Stimulated activated CD4-positive, alpha-beta T cell treated with anti-CD3 and anti-CD28 coated beads, Interleukin-1b, Interleukin-23, amount 100 ng/mL, for 1 hour (primary cell): ENCODE measurements at places on chromosomes 16 and 17.

- no peak for DNase-seq
Measured at GRCh38 chr16:81445966-81446906, 1.6 kb downstream of the CMIP start.

DNA sequence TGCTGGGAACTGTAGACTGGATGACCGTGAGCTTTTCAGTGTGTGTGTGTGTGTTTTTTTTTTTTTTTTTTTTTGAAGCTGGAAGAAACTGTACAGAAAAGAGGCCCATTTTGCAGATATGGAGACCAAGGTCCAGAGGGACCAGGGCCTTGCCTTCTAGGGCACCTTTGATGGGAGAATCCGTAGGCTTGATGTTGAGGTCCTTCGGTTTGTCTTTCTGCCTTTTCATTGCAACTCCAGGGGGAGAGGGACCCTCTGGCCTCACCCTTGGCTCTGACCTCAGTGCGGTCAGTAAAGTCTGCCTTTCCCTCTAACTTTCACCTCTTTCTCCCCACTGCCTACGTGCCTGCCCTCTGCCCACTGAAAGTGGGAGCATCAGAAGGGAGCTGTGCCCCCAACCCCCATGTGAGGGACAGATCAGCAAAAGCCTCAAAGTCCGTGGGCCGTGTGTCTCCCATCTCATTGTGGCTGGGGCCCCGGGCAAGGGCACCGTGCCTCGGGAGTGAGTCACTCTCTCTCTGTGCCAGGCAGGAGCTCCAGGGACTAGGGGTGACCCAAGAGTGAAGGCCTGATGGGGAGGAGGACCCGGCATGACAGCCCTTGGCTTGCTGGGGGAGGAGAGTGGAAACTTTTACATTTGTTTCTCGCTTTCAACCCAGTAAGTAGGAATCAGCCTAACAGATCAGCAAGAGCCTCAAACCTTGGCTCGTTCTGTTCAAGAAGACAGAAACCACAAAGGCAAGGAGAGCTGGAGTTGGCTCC, 123.6 kb downstream of the CMIP start:
- DNase-seq, result no peak

- peak; percentile 36 for DNase-seq
Measured at GRCh38 chr17:2749784-2750181, 331 bp upstream of the CCDC92B start.

DNA sequence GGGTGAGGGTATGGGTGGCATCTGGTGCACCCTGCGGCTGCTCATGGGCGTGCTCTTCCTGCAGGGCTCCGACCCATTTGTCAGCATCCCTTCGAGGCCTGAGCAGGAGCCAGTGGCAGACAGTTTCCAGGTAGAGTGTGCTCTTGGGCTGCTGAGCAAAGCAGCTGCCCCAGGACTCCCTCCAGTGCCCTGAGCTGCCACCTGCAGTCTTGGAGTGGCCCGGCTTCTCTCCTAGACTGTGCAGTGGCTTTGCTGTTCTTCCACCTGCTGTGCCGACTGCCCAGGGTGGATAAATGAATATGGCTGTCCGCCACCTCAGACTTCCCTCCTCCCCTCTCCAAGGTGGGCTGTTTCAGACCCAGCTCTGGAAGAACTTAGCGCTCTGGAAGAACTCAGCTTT, 10.8 kb upstream of the JPT2 start:
- no peak for DNase-seq

DNA sequence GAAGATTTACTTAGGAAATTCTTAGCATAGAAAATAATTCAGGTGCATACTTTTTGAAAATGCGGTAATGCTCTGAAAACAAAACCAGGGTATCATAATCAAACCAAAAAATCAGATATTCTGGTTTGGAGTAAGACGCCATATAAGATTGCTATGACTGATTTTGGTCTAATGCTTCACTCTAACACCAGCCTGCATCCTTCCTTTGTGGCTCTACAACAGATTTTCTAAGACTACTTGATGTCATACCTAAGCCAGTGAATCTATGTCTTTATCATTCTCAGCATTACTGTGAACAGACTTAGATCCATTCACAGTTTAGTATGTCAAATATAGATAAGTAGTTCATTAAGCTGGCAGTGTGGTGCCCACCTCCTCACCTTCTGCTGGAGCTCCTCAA, 590 bp downstream of the KRT33B start:
- DNase-seq, result no peak

GRCh38 chr17:79953335-79953734, 82.3 kb downstream of the TBC1D16 start:
- DNase-seq, result no peak

DNA sequence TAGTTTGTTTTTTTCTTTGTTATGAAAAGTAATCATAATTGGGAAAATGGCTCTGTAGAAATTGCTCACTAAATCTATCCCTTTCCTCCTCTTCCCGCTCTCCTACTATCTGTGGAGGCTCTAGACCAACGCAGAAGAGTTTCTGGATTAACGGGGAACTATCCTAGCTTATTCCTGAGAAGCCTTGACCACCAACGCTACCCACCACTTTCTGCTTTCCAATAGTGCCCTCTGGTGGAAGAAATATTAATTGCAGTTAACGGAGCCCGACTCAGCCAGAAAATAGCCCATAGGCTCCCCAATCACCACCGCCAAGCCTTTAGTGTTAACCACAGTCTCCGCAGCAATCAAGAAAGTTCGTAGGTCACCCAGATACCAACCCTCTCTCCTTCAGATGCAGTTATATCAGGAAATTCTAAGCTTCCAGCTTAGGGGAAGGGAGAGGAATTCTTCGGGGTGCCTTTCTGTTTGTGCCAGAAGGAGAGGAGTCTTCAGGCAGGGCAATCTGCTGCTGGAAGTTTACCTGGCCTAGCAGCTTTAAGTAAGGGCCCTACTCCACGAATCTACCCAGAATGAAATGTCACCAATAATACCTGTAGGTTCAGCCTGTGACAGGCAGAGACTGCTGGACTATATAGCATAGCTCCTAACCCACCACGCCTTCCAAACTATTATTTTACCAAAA, 23.0 kb upstream of the NSRP1 start:
- peak; percentile 4 for DNase-seq

DNA sequence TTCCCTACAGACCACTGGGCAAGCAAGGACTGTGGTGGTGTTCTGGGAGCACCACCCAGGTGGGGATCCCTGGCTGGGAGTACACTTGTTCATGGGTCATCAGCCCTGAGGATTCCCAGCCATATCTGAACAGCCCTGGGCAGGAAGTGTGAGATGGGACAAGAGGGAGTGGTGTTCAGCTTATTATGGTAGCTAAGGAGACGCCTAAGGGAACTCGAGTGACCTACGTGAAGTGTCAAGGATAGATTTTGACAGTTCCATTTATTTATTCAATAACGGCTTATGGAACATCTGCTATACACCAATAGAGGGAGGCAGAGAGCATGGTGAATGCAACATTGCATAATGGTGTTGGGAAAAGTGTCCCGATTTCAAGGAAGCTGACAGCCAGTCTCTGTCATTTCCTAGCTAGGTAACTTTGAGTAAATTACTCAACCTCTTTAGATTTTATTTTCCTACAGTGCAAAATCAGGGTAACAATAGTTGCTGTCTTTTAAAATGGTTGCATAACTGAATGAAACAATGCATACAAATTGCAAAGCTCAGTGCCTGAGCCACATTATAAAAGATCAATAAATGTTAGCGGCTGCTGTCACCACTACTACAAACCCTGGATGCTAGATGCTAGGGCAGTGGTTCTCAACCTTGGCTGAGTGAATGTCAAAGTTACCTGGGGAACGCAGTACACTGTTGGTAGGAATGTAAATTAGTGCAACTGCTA, 534.1 kb downstream of the GRIN2A start:
- no peak for DNase-seq

DNA sequence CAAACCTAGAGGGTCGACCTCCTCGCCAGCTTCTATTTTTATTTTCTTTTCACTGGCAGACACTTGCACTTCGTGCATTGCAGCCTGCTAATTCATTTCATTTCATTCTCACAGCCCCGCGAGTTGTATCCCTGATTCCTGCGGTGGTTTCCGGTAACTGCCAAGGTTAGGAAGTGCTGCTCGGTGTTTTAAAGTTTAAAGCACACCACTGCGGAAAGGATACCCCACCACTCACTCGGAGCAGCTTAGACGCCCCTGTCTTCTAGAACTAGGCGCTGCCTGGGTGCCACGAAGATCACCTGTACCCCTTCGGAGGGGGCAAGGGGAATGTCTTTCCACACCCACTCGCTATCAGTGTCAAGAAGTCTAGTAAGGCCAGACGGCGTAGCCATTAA, 509 bp downstream of the CNEP1R1 start:
- peak; percentile 2 for DNase-seq

DNA sequence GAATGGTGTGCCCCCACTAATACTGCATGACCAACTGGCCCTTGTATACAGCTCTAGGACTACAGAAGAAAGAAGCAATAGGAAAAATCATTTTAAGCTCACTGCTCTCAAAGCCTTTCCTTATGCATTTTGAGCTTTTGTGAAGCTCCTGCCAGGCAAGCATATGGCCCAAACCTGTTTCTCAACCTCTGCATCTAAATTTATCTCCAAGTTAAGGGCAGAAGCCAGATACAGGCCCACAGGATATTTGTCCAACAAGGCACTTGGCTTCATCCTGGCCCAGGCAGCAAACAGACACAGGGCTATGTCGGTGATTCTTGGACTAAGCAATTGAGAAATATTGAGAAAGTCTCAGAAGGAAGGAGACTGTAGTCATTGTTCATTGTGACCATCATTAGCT, 43.9 kb downstream of the CCT6B start:
- no peak for DNase-seq

- DNase-seq, result no peak
Measured at GRCh38 chr17:47996201-47996600, 25.3 kb downstream of the CDK5RAP3 start.

- no peak for DNase-seq
Measured at GRCh38 chr17:50127697-50128361, 2.1 kb downstream of the SAMD14 start.

- DNase-seq, result no peak
Measured at GRCh38 chr16:21590287-21590686, 9.1 kb upstream of the METTL9 start.

GRCh38 chr17:3944485-3945388, 19.5 kb downstream of the ATP2A3 start:
- DNase-seq, result no peak

- DNase-seq, result no peak
Measured at GRCh38 chr17:80260069-80260535, 550 bp upstream of the RNF213 start.

- DNase-seq, result no peak
Measured at GRCh38 chr17:2594722-2595599, 1.5 kb downstream of the PAFAH1B1 start.

- DNase-seq, result no peak
Measured at GRCh38 chr16:87602001-87602775, at the start of gene JPH3. JPH3 (plus strand) TSS chr16:87602508; CDS start chr16:87603147, 639 bp downstream.

GRCh38 chr16:53925107-53925410, 221.1 kb downstream of the FTO start:
- no peak for DNase-seq

- DNase-seq, result no peak
Measured at GRCh38 chr17:77600346-77600745, 358.2 kb upstream of the TNRC6C start.

- DNase-seq, result no peak
Measured at GRCh38 chr16:83253521-83253920, 554.3 kb upstream of the HSBP1 start.

DNA sequence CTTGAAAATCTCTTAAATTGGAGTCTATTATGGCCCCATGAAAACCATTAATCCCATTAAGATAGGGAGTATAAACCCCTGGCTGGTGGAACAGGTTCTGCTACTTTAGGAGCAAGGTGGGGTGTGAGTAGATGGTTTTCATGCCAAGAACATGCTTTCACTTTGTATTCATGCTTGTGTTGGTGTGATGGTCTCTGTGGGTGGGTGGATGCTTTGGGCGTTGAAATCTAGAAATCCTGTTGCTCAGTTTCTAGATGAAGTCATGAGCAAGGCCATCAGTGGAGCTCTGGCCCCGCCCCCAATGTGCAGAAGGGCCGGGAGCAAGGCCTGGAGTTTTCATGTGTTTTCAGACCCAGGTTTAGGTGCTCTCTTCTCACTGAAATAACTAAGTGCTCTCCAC, 20.1 kb downstream of the PLD6 start:
- DNase-seq, result peak; percentile 41

- DNase-seq, result no peak
Measured at GRCh38 chr16:51523400-51523799, 372.3 kb upstream of the SALL1 start.

DNA sequence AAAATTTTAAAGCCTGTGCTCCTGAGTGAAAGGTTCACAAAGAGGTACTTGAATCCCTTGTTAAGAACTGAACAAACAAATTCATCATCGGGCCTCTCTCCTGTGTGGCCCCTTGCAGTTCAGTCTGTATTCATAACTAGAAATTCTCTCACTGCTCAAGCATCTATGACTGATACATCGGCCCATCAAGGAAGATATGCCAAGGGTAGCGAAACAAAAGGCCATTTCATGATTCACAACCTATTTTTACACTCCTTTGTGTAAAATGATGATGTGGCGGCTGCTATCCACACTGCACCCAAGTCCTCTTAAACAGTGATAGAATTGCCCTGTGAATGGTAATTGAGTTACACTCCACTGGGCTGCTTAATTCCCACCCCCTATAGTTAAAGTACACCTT, 204.6 kb downstream of the STX8 start:
- no peak for DNase-seq
